Activated naive CD4-positive, alpha-beta T cell (primary cell): ENCODE measurements at places on chromosomes 1 and 21.

- DNase-seq: no peak
Measured at GRCh38 chr1:201553496-201554189, 14.7 kb downstream of the NAV1 start.

GRCh38 chr1:210302501-210302900 is 26.2 kb upstream of the HHAT start:
- DNase-seq: no peak

- DNase-seq: no peak
Measured at GRCh38 chr1:214425101-214425500, 126.3 kb downstream of the PTPN14 start.

GRCh38 chr1:90943966-90944365 is 77.9 kb downstream of the ZNF644 start:
- no peak for DNase-seq

DNA sequence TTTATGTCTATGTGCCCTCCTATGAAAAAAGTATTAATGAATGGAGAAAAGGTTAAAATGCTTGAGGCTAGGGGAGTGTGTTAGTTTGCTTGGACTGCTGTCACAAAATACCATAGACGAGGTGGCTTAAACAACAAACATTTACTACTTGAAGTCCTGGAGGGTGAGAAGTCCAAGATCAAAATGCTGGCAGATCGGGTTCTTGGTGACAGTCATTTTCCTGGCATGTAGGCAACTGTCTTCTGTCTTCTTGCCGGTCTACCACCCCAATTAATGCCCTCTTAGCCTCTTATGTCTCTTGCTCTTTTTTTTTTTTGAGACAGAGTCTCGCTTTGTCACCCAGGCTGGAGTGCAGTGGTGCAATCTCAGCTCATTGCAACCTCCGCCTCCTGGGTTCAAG is 15.0 kb downstream of the ARID1A start:
- no peak for DNase-seq
